Progenitor cell of endocrine pancreas (in vitro differentiated cells): ENCODE measurements at places on chromosomes 5 and 9. TPM values are rescaled to one million over a fixed set of nuclear protein-coding genes. Genes with fewer than 3 reads are reported as not detected.

The CD74 gene
- total RNA-seq: 41.3 and 45.8 TPM in 2 replicates

The GZMA gene
- not detected in 2 replicates for total RNA-seq

The ANXA6 gene
- 27.7 and 28.5 TPM in 2 replicates for total RNA-seq

The CTSV gene
- total RNA-seq: 10.1 and 10.5 TPM in 2 replicates

The SCGB3A2 gene
- total RNA-seq: not detected in 2 replicates

The CAMLG gene
- 40.8 and 45.3 TPM in 2 replicates for total RNA-seq

The DENND4C gene
- 57.3 and 60.4 TPM in 2 replicates for total RNA-seq

The PCDHAC2 gene
- 1.8 and 1.9 TPM in 2 replicates for total RNA-seq

The PCDHB6 gene
- 2.4 and 2.7 TPM in 2 replicates for total RNA-seq

The FAM78A gene
- total RNA-seq: 1.9 and 2.0 TPM in 2 replicates

The S1PR3 gene
- total RNA-seq: 1.6 and 1.7 TPM in 2 replicates

DNA sequence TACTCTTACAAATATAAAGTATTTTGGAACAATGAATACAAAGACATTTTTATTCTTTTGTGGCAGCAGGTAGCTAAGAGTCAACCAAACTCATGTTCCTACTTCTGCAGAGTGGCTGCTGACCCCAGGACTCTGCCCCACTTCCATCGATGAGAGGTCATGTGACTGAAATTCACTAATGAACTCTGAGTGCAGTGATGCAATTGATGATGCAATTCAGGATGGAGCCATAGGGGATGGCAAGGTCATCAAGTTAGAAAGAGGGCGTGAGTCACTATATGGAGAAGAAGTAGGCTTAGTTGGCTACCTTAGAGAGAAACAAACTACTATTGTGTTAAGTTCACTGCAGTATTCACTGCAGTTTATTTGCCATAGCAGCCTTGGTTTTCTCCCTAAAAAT, 340.4 kb downstream of the CTNND2 start:
- H3K36me3 ChIP-seq: peaks cover 20% of the 10 kb centered on the region
- no peaks in the 10 kb centered on the region for H3K27me3 ChIP-seq
- H3K4me3 ChIP-seq: no peak overlapping the region
- no peak overlapping the region for H3K27ac ChIP-seq
- H3K4me1 ChIP-seq: no peaks in the 10 kb centered on the region

DNA sequence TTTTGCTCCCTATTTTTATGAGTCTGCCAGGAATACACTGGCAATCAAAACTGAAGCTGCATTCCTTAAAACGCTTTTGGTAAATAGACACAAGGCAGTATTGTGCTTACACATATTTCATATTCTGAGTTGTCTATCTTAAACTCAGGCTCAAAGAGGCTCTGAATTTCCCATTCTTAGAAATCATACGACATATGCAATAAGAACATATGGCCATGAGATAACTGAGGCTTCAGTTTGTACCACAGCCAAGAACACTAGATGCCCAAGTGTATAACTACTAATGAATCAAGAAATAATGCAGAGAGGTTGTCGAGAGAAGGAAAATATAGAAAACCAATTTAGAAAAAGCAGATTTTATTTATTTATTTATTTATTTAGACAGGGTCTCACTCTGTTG, 357.4 kb downstream of the NDUFS4 start:
- no peak overlapping the region for H3K27ac ChIP-seq
- H3K27me3 ChIP-seq: no peaks in the 10 kb centered on the region
- no peaks in the 10 kb centered on the region for H3K36me3 ChIP-seq

DNA sequence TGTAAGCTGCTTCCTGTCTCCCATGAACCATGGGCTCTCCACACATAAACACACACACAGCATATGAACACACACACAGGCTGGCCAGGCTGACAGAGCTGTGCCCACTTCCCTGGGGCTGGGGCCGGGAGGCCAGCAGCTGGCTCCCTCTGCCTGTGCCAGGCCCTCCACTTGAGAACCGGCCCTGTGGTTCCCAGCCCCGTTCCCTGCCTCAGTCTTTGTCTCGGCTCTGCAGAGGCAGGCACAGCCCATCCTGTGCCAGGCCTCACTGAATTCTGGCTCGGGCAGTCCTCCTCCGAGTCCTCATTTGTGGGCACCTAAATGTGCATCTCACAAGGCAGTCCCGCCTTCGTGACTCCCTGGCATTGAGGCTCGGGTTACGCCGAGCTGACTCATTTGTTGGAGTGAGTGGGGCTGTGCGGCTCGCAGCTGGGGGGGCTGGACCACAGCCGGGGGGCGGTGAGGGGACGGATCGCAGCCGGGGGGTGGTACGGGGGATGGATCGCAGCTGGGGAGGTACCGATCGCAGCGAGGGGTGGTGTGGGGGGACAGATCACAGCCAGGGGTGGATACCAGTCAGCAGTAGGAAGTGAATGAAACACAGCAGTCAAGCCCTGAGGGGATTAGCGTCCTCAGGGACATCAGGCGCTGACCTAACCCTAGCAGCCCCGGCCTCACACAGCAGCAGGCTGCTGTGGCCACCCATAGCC, 72.3 kb downstream of the PSMB7 start:
- H3K27me3 ChIP-seq: no peaks in the 10 kb centered on the region
- no peak overlapping the region for H3K4me3 ChIP-seq
- H3K36me3 ChIP-seq: peaks cover 6% of the 10 kb centered on the region

GRCh38 chr5:52743012-52743411, 44.7 kb upstream of the ITGA1 start:
- H3K27ac ChIP-seq: no peak overlapping the region
- no peaks in the 10 kb centered on the region for H3K36me3 ChIP-seq

GRCh38 chr9:81052846-81053245, 636.5 kb downstream of the TLE1 start:
- no peaks in the 10 kb centered on the region for H3K27me3 ChIP-seq
- H3K27ac ChIP-seq: no peak overlapping the region
- H3K4me1 ChIP-seq: no peaks in the 10 kb centered on the region
- DNase-seq: no peak

DNA sequence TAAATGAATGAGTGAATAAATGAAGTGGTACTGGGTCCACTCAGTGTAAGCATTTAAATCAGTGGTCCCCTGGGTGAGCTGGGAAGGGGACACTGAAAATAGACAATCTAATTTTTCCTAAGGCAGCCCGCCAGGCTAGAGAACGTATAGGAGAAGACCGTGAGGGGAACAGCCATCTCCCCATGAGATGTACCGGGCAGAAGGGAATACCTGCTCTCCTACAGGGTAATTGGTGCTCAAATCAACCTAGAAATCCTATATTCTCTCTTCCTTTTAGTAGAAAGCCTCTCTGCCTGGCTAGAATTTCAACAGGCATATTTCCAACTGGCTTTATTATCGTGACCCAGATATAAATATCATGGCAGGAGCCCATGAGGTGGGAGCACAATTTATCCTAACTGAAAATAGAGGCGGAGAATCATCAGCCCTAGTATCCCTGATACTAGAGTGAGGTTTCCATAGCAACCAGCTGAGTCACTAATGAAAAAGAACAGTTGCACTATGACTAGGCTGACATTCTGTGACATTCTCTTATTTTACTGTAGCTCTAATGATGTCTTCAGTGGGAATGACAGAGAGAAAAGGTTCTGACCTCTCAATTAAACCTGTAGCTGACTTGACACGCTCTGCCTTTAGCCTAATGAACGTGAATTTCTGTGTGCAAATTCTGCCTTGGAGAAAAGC, 96.5 kb upstream of the CAST start:
- H3K4me1 ChIP-seq: no peaks in the 10 kb centered on the region
- peaks cover 3% of the 10 kb centered on the region for H3K27me3 ChIP-seq
- H3K4me3 ChIP-seq: no peak overlapping the region

- DNase-seq: no peak
- H3K36me3 ChIP-seq: no peaks in the 10 kb centered on the region
- no peak overlapping the region for H3K27ac ChIP-seq
- no peak overlapping the region for H3K4me3 ChIP-seq
Observed at GRCh38 chr9:86135371-86135770, 36.0 kb upstream of the GOLM1 start.

DNA sequence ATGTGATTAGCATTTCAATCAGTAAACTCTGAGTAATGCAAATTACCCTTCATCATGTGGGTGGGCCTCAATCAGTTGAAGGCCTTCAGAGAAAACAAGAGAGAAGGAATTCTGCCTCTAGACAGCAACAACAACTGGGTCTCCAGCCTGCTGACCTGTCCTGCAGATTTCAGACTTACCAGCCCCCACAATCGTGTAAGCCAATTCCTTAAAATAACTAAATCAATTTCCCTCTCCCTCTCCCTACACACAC, 41.7 kb upstream of the FBXW11 start:
- H3K4me3 ChIP-seq: no peak overlapping the region
- no peaks in the 10 kb centered on the region for H3K27me3 ChIP-seq
- no peak overlapping the region for H3K27ac ChIP-seq
- H3K36me3 ChIP-seq: peaks cover 2% of the 10 kb centered on the region
- H3K4me1 ChIP-seq: no peaks in the 10 kb centered on the region
- no peak for DNase-seq

DNA sequence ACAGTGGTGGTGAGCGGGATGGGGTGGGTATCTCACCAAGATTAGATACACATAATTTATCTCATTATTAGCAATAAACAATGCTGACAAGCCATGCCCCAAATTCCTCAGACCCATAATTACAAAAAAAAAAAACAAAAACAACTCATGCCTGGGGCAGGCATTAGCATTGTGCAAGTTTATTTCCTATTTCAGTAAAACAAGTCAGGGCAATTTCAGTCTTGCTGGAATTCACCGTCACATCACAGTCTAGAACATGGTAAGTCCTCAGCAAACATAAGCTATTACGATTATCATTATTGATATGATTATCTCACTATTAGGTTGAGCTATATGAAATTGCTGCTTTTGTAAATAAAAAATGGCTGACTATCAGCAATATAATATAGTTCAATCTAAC, 57.5 kb upstream of the GNAQ start:
- H3K36me3 ChIP-seq: peaks cover 1% of the 10 kb centered on the region
- DNase-seq: no peak
- H3K27me3 ChIP-seq: no peaks in the 10 kb centered on the region
- H3K4me3 ChIP-seq: no peak overlapping the region
- no peak overlapping the region for H3K27ac ChIP-seq
- H3K4me1 ChIP-seq: no peaks in the 10 kb centered on the region

- peaks cover 10% of the 10 kb centered on the region for H3K36me3 ChIP-seq
- DNase-seq: no peak
- no peak overlapping the region for H3K4me3 ChIP-seq
- H3K4me1 ChIP-seq: no peaks in the 10 kb centered on the region
Observed at GRCh38 chr5:62606878-62607277, 28.3 kb downstream of the LRRC70 start.

DNA sequence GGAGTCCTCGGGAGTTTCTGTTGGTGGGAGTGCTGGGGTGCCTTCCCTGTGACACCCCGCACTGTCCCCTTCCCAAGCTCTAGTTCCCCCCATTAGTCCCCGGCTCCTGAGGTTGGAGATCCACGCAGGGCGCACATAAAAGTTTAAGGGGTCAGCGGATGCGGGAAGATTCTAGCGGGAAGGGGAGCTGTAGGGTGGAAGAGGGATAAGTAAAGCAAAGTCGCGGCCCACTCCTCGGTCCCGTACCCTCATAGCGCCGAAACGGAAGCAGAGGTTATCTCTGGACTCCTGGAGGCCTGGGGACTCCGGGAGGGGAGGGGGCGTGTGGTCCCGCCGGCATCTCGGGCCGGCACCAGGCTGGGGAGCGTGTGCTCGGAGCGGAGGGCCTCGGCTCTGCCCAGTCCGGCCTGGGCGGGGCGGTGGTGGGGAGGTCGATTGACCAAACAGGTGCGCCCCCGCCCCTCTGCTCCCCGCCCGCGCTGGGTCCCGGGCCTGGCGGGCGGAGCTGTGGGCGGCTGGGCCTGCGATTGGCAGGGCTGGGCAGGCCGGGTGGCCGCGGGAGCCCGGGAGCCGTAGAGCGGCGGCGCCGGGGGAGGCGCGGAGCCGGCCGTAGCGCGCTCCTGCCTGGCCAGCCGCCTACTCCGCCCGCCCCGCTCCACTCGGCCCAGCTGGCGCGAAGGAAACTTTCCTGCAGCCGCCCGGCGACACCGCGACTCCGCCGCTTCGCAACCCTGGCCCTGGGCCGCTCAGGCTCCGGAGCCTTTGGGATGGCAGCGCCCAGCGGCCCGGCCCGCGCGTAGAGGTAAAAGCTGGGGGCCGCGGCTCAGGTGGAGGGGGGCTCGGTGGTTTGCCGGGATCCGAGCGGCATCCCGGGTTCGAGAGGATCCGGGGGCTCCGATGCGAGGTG, 52.2 kb upstream of the DAB2IP start:
- H3K4me1 ChIP-seq: peaks cover 14% of the 10 kb centered on the region
- peaks cover 1% of the 10 kb centered on the region for H3K36me3 ChIP-seq
- H3K4me3 ChIP-seq: peak overlapping the region; percentile 76
- peak overlapping the region; percentile 94 for H3K27ac ChIP-seq
- DNase-seq: peak; percentile 87
- H3K27me3 ChIP-seq: peaks cover 12% of the 10 kb centered on the region

GRCh38 chr9:5760338-5760737, 72.6 kb downstream of the ERMP1 start:
- no peak overlapping the region for H3K4me3 ChIP-seq
- H3K4me1 ChIP-seq: no peaks in the 10 kb centered on the region
- H3K27ac ChIP-seq: no peak overlapping the region
- no peaks in the 10 kb centered on the region for H3K27me3 ChIP-seq
- H3K36me3 ChIP-seq: peaks cover 20% of the 10 kb centered on the region
- no peak for DNase-seq

GRCh38 chr9:91034521-91034920, 232.9 kb downstream of the SYK start:
- H3K27ac ChIP-seq: no peak overlapping the region
- peaks cover 6% of the 10 kb centered on the region for H3K27me3 ChIP-seq
- no peak overlapping the region for H3K4me3 ChIP-seq
- no peaks in the 10 kb centered on the region for H3K36me3 ChIP-seq

- peak within 1 kb of the TSS; percentile 88 for H3K4me3 ChIP-seq
- DNase-seq: peak; percentile 80
- H3K36me3 ChIP-seq: peaks cover 11% of the 10 kb centered on the region
- peak within 1 kb of the TSS; percentile 98 for H3K27ac ChIP-seq
Observed at GRCh38 chr5:77775790-77776553, at the start of gene TBCA. Gene TBCA (minus strand): TSS chr5:77776339. CDS start chr5:77776257, 82 bp downstream.

DNA sequence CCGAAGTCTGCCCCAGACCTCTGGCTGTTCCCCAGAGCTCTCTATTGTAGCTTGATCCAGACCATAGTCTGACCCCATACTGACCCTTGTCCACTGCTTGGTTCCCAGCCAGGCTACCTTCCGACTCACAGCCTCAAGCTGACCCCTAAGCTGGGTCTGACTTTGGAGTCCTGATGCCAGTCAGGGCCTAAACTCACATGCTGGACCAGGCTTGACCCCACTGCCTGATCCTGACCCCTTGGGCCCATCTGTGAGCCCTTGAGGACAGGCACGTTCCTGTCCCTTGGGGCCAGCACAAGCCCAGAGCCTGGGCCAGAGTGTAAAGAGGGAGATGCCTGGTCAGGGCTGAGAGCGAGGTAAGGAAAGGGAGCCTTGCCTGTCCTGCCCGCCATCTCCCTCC, 32.7 kb upstream of the ENHO start:
- DNase-seq: no peak
- no peak overlapping the region for H3K27ac ChIP-seq
- H3K4me1 ChIP-seq: peaks cover 10% of the 10 kb centered on the region
- H3K36me3 ChIP-seq: no peaks in the 10 kb centered on the region

- H3K27ac ChIP-seq: no peak overlapping the region
- no peak for DNase-seq
- no peaks in the 10 kb centered on the region for H3K4me1 ChIP-seq
- no peaks in the 10 kb centered on the region for H3K36me3 ChIP-seq
- H3K4me3 ChIP-seq: no peak overlapping the region
Observed at GRCh38 chr9:102237094-102237493, 498.6 kb upstream of the GRIN3A start.

GRCh38 chr5:159933531-159934485, 17.5 kb downstream of the ADRA1B start:
- no peak overlapping the region for H3K27ac ChIP-seq
- no peaks in the 10 kb centered on the region for H3K36me3 ChIP-seq
- no peaks in the 10 kb centered on the region for H3K27me3 ChIP-seq
- DNase-seq: no peak
- no peak overlapping the region for H3K4me3 ChIP-seq
- H3K4me1 ChIP-seq: no peaks in the 10 kb centered on the region
